ENCODE measurements at places on chromosomes 5 and 9.

DNA sequence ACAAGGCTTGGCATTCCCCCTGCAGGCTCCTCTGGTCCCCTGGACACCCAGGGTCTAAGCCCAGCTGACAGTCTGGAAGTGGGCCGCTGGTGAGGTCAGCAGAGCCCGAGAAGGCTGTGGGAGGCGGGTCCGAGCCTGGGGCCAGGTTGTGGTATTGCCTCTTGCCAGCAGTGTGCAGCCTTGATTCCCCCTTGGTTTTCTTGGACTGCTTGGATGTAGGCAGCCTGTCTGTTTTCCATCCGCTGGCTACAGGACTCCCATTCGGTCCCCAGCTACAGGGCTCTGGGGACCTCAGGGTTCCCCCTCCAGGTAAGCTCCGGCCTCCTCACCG, 1.6 kb downstream of the AIF1L start:
- no peak for DNase-seq

- DNase-seq, result no peak
Observed at GRCh38 chr5:88785746-88786565, 97.0 kb downstream of the MEF2C start.

GRCh38 chr5:124236361-124237205, 509.9 kb downstream of the ZNF608 start:
- DNase-seq, result no peak

DNA sequence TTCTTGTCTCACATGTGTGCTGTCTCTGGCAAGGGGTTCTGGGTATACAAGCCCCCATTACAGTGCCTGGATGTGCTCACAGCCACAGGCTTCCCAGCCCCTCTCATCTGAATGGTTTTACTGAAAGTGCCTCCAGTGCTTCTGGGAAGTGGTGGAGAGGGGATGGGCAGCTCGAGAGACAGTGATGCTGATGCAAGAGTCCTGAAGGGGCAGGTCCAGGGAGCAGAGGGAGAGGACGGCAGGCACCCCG, 93.5 kb downstream of the PHF2 start:
- DNase-seq, result no peak

- DNase-seq, result no peak
Observed at GRCh38 chr9:126756876-126757415, 47.9 kb upstream of the ZBTB43 start.

DNA sequence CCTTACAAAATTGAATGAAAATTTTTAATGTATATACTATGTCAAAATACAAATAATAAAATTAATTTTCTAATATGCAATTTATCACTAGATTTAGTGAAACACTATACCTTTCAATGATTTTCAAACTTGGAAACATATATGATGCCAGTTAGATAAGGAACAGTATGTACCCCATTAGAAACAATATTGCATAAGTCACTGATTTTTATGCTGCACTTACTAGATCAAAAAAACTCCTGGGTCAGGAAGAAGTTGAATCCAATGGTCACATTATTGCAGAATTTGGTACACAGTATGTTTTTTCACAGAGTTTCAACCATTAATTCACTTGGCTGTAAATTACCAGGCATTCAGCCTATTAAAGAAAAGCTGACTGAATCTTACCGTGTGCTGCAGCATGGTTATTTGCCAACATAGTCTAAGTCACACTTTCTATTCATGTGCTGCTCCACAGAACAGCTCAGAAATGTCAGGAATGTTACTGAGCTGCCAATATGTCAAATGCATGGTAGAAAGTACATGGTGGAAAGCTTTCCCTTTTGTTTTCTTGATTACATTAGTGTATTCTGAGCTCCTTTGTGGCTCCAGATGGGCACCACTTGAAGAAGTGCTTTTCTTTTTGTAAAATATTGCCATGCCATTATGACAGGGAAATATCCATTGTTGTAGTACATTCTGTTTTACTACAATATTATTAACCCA, 9.9 kb upstream of the PRR16 start:
- no peak for DNase-seq

DNA sequence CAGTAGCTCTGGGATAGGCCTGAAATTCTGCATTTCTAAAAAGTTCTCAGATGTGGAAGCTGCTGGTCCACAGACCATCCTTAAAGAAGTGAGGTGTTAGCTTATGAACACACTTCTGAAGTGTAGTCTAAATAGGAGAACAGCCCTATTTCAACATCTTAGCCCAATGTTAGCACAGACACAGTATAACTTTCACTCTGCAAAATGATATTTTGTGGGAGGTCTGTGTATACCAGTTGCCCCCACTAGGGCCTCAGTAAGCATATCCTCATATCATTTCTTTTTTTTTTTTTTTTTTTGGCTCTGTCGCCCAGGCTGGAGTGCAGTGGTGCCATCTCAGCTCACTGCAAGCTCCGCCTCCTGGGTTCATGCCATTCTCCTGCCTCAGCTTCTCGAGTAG, 7.5 kb upstream of the HABP4 start:
- peak; percentile 12 for DNase-seq

DNA sequence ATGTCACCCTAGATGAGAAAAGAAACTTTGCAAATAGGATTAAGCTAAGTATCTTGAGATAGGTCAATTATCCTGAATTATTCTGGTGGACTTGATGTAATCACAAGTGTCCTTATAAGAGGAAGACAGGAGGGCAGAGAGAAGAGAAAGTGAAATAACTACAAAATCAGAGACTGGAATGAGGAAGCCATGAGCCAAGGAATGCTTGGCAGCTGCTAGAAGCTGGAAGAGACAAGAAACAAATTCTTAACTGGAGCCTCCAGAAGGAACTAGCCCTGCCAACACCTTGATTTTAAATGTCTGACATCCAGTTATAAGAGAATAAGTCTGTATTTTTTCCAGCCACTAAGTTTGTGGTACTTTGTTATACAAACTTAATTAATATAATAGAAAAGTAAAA, 480.0 kb downstream of the NR2F1-AS1 start:
- no peak for DNase-seq

DNA sequence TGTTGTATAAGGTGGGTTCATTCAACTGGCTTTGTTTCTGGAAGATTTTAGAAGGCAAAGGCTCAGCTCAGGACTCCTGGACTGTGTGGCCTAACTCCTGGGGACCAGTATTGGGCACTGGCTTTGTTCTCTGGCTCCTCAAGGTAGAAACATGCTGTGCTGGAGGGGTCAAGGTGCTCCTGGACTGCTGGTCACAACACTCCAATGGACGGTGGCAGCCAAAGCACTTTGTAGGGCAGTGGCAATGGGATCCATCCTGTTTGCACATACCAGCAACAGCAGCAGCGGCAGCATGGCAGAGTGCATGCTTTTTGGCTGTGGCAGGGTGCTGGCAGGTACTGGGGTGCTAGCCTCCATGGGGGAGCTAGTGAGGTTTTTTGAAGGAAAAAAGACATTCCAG, 65.3 kb downstream of the SLCO6A1 start:
- DNase-seq, result no peak

GRCh38 chr5:72256536-72256935, 63.5 kb downstream of the MRPS27 start:
- DNase-seq, result no peak

GRCh38 chr9:124266826-124267201, 9.1 kb downstream of the NEK6 start:
- no peak for DNase-seq

DNA sequence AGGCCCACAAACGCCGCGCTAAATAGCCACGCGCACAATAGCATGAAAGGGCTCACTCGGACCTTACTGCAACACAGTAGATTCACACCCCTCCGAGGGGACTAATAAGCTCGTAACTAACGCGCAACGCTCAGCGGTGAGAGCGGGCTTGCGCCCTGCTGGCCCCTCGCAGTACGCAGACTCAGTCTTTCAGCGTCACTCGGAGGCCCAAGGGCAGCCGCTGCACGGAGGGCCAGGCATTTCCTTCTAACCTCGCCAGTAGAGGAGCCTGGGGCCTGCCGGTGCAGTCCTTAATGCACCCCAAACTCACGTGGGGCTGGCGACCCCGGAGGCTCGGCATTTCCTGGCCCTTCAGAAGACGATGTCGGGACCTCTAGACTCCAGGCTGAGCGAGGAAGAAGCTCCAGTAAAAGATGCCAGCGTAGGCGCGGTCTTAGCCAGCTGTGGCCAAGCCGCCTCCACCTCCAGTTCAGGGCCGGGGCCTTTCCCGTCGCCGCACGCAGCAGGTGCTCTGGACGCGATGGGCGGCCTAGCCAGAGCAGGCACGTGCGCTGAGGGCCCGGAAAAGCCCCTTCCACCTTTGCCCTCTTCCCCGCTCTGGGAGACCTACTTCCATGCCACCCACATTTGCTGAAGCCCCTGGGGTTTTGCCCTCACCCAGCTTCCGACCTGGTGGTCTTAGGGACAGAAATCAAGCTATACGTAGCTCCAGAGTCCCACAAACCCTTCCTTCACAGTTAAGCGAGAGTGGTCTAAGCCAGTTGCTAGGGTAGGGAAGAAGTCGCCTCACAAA, 38.3 kb upstream of the TIFAB start:
- DNase-seq, result no peak

GRCh38 chr5:53039855-53040254, 50.7 kb downstream of the ITGA2 start:
- DNase-seq, result no peak

DNA sequence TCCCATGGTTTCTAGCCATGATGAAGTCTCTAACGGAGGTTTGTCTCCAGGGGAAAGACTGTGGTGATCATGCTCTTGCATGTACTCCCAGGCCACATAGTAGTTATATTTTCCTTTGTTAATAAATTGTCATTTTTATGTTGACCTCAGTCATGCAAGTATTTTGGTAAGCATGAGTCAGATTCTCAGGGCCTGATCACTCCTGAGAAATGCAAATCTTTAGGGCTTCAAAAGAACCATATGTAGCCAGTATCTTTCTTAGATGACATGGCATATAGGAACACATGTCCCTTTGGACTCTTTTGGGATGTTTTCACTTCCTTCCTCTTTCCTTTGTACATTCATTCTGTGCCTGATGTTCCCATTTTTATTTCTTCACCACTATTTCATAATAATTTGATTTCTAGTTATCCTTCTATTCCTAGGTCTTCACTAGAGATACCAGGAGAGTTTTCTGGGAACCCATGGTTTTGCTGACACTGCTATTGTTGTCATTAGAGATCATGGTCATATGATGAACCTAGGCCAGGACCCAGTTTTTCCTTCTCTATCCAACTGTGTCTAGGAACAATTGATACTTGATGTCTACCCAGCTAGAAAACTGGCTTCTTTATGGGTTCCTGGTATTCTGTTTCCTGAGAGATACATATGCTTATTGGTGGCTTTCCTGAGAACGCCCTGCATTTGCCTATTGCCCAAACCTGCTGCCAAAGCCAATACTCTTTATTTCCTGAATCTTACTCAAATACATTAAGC, 248.1 kb upstream of the NREP start:
- no peak for DNase-seq

DNA sequence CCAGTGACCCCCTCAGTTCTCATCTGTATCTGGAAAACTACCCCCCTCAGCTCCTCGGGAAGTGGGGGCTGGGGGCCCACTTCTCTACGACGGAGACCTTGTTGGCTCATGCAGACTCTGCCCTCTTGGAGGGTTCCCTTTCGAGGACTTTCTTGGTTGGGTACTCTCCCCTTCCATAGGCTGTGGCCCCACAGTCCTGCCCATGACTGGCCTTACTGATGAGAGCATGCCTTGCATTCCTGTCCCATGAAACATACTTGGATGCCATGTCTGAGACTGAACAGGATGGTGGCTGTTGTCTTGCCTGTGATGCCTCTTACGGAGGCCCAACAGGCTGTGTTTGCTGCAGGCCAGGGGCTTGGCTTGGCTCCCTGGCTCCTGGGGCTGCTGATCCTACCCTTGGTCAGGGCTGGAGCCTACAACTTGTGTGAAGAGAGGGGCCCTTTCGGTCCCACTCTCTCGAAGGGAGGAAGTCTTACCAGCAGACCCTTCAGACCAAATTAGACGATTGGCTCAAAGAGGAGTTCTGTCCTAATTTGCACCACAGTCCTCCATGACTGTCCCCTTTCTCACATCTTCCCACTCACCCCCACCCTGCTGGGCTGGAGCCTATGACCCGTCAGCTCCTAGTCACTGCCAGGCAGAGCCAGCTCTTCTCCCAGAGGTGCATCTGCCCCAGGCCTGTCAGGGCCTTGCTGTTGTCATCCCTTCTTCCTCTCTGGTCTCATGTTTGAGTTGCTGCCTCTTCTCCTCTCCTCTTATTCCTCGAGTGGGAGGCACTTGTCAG, 109.9 kb downstream of the CACNA1B start:
- no peak for DNase-seq

DNA sequence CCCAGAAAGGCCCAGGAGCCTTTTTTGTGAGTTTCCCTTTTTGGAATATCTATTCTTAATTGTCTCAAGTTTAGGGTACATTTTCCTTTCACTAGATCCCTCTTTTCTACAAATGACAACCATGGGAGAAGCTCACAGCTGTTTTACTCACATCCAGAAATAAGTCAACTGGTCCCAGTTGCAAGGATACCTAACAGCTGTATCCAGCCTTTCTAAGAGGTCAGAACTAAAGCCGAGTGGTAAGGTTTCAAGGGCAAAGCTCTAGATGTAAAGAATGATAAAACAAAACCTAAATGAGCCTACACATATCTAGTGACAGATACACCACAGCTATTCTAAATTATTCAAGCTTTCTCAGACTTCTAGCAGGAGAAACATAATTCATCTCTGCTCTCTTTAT, 4.4 kb downstream of the FGF10 start:
- DNase-seq, result no peak

GRCh38 chr5:175121457-175121856, 322.5 kb downstream of the DRD1 start:
- DNase-seq, result no peak

- DNase-seq, result no peak
Observed at GRCh38 chr5:134189031-134189430, 12.3 kb upstream of the SKP1 start.

GRCh38 chr5:154862766-154863165, 4.3 kb downstream of the CNOT8 start:
- DNase-seq, result no peak

DNA sequence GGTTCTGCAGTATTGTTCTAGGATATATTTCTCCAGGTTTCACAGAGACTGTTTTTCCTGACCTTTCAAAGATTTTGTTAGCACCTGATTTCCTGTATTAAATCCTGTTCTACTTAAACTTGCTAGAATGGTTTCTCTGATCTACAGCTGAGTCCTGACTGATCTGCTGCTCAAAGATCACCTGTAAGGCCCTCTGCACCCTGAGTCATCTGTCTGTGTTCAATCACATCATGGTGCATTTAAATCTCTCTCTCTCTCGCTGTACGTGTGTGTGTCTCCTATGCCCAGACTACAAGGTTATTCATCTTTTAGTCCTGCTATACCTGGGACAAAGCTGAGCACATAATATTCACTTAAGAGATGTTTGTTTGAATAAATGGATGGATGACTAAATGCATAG, 13.3 kb upstream of the C5orf63 start:
- DNase-seq, result no peak

DNA sequence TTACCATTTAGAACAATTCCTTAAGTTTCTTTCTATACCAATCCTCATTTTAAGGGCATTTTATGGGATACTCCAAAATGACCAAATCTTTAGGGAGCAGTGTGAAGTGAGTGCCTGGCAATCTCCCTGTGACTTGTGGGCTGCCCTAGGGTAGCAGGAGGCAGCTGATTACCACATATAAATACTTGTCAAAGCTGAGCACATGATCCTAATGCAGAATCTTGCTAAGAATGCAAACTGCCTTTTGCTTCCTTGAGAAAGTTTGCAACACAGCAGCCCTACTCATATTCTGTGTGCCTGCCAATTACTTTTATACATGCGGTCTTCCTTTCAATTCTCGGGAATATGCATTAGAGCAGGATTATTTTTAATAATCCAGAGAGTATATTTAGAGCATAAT, 18.2 kb upstream of the NREP start:
- DNase-seq, result no peak

All from OCI-LY7 (cell line).